Hippocampal formation (tissue), 2 donors: ENCODE measurements at places on chromosomes 1 and 21.

GRCh38 chr1:177964336-177964735, 5.5 kb downstream of the SEC16B start:
- DNase-seq: no peak

DNA sequence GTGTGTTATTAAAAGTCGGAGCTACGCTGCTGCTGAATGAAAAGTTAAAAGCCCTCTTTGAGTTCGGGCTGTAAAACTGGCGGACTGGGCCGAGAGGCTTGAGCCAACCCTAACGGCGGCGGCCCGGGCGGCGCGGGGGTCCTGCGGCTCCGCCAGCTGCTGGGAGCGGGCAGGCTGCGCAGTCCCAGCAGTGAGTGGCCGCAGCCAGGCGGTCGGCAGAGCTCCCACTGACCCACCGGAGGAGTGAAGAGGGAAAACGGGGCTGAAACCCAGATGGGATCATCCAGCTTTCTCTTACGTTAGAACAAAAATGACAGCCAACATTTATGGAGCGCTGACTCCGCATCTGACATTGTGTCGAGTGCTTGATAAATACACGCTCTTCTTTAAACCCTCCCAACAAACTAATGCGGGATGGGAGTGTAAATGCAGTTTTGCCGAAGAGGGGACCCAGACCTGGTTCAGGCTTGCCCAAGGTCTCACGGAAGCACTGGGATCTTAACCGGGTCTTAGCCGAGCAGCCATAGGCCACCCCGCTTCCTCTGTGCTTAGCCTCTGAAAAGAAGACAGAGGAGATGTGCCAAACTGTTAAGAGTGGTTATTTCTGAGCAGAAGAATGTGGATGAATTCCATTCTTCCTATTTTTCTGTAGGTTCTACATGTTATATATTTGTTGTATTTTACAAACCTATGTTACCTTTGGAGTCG, 3.5 kb downstream of the GRHL3 start:
- DNase-seq: no peak

DNA sequence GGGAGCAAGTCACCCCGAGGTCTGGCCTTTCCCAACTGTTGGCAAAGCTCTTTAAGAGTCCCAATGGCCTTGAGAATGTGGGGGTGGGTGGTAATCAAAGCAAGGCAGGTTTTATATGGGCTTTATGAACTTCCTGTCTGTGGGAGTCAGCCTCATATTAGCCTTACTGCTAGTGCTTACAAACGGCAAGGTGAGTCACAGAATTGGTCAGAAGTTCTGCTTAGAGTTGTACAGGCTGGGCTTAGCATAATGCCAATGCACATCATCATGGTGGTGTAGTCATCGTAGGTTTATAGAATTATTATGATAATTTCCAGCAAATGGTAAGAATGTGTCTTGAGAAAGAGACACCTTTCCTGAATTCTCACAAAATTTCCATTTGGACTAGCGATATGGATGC, 192.7 kb upstream of the KIAA0040 start:
- DNase-seq: no peak

- peak; percentile 25 for DNase-seq
These were observed 105.7 kb downstream of the PRDM16 start for GRCh38 chr1:3174487-3175247.

GRCh38 chr1:244634546-244634945, 18.4 kb upstream of the DESI2 start:
- no peak for DNase-seq

GRCh38 chr1:167246971-167247370, 26.3 kb downstream of the POU2F1 start:
- no peak for DNase-seq

GRCh38 chr1:171740987-171741871, 636 bp downstream of the VAMP4 start:
- DNase-seq: peak; percentile 20

- DNase-seq: no peak
These were observed 194.4 kb downstream of the DPYD start for GRCh38 chr1:97726386-97726785.

- no peak for DNase-seq
These were observed 85.7 kb downstream of the NRDC start for GRCh38 chr1:51792864-51793263.

- no peak for DNase-seq
These were observed 89.7 kb downstream of the GTF2B start for GRCh38 chr1:88801575-88802208.

DNA sequence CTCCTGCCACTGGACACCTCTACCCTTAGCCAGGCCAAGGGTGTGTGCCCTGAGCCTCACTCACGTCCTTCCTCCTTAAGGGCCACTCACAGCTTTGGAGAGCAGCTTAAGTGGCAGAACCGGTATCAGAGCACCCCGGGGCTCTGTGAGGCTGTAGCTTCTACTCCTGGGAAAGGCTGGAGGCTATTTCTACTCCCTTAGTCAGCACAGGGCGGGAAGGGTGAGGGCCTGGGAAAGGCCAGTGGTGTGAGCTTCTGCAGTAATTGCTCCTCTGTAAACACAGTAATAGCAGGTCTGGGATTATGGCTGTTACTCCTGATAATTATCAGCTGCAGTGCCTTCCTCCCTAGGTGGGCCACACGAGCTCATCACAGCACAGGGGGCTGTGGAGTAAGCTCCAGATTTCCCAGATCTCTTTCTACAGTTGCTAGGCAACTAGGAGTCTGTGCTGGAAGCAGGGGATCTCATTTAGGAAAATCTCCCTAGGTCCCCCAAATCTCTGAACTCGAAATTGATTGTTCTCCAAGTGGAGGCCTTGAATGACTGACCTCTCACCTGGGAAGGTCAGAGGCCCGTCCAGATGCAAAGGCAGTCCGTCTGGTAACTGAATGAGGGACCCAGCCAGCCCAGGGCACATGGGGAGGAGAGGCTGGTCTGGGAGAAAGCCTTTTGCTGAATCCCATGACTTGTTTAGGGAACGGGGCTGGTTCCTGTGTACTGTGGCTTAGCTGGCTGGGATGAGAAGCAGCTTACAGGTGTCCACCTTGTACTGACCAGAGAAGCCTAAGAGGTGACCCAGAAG, 29.3 kb downstream of the IER5 start:
- DNase-seq: no peak

GRCh38 chr1:19430121-19431068, 54.9 kb downstream of the CAPZB start:
- DNase-seq: no peak

GRCh38 chr1:9990944-9991343, 6.1 kb upstream of the RBP7 start:
- DNase-seq: no peak

- DNase-seq: no peak
These were observed 312.1 kb downstream of the DSCAM start for GRCh38 chr21:40534886-40535285.

- no peak for DNase-seq
These were observed 32.1 kb upstream of the ST6GALNAC5 start for GRCh38 chr1:76835203-76835602.

- no peak for DNase-seq
These were observed 30.6 kb upstream of the LYPD8 start for GRCh38 chr1:248786156-248786555.

- DNase-seq: no peak
These were observed 38.6 kb downstream of the TRIM33 start for GRCh38 chr1:114472408-114472807.

DNA sequence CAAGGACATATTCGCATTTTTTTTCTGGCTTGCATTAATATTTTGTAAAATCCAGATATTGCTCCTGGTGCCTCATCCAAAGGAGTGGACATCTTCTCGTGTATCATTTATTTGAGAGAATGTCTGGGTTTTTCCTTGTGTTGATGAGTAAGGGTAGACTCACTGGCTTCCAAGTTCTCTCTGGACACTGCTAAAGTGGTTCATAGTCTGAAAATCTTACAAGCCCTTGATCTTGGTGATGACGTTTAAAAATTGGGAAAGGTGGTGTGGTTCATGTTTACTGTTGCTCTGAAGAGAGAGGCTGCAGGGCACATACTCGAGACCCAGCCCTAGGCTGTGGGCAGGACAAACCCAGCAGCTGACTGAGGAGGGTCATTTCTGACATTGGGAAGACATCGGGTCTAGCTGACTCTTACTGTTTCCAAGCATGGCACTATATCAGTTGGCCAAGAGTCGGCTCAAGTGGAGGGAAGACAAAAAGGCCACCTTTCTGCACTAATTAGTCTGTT, 296.2 kb downstream of the LMX1A start:
- no peak for DNase-seq

DNA sequence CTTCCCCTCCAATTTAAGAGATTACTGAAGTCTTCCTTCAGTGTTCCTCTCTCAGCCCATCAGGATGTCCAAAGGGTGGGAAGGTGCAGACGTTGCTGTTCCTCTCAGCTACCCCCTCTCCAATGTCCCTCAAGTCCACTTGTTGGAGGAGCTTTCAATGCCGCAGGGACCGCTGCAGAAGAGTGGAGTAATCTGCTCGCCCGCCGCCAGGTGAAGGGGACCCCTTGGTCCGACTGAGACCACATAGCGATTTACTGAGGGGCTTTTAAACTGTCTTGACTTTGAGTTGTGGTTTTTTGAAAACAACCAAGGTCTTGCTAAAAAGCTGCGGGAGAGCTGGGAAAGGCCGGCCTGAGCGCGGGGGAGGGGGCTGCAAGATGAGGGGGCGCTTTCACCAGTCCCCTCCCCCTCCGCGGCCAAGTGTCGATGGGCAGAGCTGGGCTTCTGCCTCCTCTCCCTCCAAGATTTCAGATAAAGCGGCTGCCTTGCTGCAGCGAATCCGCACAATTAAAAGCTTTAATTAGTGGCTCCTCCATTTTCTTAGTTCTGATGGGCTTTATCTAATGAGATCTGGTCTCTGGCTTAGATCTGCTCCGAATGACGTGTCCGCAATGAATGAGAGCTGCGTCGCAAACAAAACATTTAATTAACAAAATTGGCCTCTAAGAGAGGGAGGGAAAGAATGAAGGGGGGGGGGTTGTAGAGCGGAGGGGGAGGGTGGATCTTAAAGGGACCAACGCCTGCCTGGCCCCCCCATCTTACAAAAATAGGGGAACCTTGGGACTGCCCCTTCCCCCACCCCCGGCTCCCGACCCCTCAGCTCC, 5.9 kb downstream of the LMO4 start:
- DNase-seq: no peak

DNA sequence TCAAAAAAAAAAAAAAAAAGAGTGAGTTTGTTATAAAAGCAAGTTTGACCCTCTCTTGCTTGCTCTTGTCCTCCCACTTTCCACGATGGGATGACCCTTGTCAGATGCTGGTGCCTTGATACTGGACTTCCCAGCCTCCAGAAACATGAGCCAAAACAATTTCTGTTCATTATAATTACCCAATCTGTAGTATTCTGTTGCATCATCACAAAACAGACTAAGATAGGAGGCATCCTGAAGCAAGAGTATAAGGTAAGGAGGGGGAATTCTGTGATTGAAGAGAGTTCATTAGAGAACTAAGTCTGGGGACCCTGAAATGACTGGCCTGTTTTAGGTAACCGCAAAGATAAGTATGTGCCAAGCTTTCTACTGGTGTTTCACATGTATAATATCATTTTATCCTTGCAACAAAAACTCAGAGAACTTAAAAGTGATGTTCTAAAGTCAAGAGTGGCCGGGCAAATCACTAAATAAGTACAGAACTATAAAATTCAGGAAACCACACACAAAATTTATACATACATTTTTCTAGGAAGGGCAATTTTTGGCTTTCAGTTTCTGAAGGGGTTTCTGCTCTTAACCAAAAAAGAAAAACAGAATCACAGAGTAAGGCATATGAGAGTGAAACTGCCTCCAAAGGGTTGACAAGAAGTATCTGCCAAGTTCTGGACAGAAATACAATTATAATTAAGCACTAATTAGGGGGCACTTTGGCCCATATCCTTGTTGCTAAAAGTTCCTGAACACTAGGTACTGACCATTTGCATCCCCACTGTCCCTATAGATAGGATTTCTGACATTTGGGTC, 14.0 kb downstream of the DNALI1 start:
- no peak for DNase-seq

DNA sequence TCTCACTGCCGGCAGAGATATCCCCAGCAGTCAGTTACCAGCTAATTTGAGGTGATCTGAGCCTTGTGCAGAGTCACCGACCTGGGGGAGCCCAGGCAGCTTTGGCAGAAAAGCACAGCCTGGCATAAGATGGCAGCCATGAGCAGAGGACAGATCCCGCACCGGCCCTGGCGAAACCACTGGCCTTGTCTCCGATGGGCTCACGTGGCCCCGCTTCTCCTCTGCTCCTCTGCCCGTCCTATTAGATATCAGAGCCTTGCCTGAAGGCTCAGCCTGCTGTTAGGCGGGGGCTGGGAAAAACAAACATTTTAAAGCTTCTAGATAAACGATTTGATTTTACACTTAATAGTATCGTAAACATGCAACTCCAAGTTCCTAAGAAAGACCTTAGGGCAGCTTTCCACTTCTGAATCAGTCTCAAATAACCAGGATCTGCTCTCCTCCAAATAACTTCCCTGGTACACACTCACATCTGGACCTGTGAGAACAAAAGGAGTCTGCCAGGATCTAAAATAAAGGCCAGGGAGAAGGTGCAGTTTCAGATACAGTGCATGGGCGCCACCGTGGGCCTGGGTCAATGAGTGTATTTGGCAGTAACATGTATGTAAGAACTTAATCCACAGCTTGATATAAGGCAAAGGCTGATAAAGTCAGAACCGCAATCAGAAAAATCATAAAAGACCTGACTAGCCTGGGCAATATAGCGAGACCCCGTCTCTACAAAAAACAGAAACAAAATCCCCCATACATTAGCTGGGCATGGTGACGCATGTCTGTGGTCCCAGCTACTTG, 10.0 kb downstream of the EDARADD start:
- no peak for DNase-seq

DNA sequence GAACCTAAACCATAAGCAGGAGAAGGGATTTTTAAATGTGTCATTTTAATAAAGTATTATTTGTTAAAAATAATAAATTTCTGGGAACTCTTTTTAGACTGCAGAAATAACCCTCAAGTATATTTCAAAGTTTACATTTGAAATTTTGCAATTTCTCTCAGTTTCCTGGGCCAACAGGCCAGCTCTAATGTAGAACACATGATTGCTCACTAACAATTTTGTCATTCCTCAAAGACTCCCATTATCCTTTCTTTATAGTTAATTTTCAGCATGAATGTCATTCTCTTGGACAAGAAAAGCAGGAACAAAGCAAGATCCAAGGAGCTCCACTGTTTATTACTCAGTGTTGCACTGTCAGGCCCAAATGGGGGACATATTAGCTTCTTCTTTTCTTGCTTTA, 119.4 kb upstream of the VANGL1 start:
- no peak for DNase-seq

DNA sequence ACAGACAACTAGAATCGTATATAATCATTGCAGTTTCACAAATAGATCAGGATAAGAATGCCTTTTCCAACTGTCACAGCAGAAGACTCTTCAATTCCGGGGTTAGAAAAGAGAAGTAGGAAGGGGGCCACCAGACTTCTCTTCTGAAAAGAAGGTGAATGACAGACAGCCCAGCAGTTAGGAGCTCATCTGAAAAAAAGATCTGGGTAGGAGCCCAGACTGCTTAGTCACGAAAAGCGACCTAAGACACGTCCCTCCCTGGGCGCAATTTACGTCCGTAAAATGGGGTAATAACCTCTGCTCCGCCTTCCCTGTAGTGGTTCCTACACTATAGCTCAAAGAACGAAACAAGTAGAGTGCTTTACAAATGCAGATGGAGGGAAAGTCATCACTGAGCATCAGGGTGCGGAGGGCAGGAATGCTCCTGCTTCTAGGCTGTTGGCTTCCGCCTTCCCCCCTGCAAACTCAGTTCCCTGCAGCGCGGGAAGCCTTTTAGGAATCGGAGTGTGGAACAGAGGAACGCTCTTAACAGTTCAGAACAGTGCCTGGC, 582 bp downstream of the ORC1 start:
- no peak for DNase-seq

GRCh38 chr1:208054485-208054884, 143.6 kb upstream of the CD34 start:
- no peak for DNase-seq

- no peak for DNase-seq
These were observed 140.3 kb downstream of the ZC3H11B start for GRCh38 chr1:219472596-219472995.
